ENCODE measurements at places on chromosomes 13 and 19.

GRCh38 chr13:104014803-104015645 is 948.8 kb upstream of the SLC10A2 start:
- no peak for DNase-seq

DNA sequence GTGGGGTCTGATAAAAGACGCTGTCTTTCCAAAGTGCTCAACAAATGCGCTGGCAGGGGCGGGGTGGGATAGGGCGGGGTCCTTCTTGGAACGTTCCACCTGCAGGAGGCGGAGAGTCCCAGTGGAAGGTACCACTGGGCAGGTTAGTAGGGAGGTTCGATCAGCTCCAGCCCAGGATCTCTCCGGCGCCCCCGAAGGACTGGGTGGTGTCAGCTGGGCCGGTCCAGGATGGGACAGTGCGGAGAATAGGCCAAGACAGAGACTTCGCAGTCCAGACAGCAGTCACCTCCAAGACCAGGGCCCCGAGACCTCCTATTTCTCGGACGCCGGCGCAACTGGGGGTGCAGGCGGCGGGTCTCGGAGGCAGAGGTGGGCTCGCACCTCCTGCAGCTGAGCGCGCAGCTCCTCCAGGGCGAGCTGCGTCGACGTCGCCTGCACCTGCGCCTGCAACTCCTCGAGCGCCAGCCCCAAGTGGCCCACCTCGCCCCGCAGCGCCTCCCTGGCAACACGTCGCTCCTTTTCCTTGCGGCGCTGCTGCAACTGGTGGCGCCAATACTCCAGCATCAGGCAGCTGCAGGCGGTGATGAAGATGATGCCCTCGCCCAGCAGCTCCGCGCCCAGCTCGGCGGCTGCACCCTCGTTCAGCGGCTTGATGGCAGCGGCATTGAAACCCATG is 21.6 kb downstream of the VASP start:
- DNase-seq: peak; percentile 82

- no peak for DNase-seq
Observed at GRCh38 chr13:97239943-97240787, 18.0 kb downstream of the MBNL2 start.

- no peak for DNase-seq
Observed at GRCh38 chr19:18503971-18504885, 17.6 kb downstream of the ELL start.

DNA sequence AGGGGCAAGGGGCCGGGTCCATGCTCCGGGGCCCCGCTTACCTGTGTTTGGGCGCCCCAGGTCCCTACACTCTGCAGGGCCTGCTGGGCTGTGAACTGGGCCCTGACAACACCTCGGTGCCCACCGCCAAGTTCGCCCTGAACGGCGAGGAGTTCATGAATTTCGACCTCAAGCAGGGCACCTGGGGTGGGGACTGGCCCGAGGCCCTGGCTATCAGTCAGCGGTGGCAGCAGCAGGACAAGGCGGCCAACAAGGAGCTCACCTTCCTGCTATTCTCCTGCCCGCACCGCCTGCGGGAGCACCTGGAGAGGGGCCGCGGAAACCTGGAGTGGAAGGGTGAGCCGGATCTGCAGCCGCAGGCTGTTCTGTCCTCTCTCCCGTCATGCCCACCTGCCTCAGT is 1.7 kb downstream of the FCGRT start:
- no peak for DNase-seq

DNA sequence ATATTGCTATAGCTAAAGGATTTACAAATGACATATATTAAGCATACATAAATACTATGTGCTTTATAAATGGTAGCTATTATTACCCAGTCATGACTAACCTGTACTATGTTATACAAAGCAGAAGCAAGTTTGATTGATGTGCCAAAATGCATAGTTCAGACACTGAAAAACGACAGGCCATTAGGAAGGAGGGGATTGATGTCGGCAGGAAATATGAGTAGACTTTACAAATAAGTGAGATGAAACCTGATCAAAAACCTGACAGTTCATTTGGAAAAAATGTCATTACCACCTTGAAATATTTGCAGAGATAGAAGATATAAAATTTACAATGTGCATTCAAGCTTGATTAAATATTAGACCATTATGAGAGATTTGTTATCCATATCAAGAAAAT is 38.8 kb upstream of the TPP2 start:
- peak; percentile 57 for DNase-seq

GRCh38 chr13:43830497-43830881 is 43.7 kb upstream of the ENOX1 start:
- DNase-seq: no peak

DNA sequence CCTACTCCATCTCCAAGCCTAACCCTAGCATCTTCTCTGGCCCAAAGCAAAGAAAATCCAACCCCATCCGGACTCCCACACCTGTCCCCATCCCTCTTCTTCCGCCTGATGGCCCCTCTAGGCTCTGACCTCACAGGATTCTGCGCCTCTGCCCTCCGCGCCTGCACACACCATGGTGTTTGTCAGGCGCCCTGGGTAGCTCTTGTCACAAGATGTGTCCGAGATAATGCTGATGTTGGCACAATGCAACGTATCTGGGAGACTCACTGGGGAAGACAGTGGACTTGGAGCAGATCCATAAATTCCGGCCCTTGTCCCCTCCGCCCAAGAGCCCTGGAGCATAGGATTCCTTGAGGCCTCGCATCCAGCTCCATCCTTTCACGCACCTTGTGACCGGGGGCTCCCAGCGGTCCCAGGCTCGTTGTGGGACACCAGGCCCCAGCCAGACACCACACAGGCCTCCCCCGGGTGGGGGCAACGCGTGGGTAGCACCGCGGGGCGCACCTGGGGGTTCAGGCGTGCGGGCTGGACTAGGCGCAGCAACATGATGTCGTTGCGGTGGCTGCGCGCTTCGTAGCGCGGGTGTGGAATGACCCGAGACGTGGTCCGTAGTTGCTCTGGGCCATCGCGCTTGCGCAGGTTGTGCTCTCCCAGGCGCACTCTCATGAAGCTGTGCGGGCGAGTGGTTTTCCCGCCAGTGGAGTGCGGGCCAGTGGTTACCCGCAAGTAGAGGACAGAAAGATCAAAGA is 3.1 kb upstream of the KLK1 start:
- DNase-seq: no peak

DNA sequence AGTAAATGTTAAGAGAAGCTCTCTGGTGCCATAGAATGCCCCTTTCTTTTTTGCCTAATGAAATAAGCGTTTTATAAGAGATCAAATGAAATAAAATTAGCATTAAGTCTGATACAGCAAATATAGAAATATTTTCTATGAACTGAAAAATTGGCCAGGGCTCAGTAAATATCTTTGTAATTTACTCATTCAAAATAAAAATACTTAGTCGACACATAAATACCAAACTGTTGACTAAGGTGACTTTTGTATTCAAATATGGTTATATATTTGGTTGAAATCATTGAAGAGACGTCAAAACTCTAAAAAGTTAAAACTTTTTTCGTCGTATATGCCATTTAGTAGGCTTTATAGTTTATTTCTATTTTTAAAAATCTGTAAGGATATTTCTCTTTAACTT is 25.6 kb downstream of the IPO5 start:
- no peak for DNase-seq

DNA sequence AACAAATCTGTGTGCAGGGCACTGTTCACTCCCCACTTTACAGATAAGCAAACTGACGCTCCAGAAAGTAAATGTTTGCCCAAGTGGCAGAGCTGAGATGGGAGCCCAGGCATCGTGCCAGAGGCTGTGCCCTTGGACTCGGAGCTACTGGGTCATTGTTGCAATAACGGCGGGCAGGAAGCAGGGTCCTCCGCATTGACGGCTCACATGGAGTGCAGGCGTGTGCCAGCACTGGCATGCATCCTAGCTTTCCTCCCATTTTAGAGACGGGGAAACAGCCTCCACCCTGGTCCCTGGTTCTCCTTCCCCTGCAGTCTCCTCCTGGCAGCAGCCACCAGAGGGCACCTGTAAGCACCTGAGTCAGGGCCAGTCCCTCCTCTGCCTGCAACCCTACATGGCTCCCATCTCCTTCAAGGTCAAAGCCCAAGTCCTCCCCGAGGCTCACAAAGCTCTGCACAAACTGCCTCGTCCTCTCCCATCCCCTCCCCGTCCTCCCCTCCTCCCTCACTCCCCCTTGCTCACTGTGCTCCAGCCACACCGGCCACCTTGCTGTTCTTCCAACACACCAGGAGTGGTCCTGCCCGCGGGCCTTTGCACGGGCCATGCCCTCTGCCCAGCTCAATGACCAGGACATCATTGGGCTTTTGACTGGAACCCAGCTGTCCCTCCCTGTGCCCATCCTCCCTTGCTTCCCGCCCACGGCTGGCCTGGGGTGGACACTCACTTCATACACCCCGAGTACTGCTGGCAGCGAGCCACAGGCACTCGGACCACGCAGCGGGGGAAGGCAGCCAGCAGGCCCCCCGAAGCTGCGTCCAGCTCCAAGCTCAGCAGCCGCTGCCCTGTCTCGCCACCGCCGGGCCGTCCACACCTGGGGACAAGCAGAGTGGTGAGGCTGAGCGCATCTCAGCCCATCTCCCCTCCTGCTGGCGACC is 7.7 kb upstream of the LRG1 start:
- DNase-seq: no peak

- peak; percentile 57 for DNase-seq
Observed at GRCh38 chr19:41376241-41376997, at the start of gene TMEM91. TMEM91 (plus strand) TSS chr19:41376533; CDS start chr19:41378310, 1,777 bp downstream.

GRCh38 chr13:32124743-32125142 is 93.2 kb downstream of the FRY start:
- DNase-seq: no peak

GRCh38 chr13:23081901-23082300 is 98.9 kb upstream of the SGCG start:
- no peak for DNase-seq

DNA sequence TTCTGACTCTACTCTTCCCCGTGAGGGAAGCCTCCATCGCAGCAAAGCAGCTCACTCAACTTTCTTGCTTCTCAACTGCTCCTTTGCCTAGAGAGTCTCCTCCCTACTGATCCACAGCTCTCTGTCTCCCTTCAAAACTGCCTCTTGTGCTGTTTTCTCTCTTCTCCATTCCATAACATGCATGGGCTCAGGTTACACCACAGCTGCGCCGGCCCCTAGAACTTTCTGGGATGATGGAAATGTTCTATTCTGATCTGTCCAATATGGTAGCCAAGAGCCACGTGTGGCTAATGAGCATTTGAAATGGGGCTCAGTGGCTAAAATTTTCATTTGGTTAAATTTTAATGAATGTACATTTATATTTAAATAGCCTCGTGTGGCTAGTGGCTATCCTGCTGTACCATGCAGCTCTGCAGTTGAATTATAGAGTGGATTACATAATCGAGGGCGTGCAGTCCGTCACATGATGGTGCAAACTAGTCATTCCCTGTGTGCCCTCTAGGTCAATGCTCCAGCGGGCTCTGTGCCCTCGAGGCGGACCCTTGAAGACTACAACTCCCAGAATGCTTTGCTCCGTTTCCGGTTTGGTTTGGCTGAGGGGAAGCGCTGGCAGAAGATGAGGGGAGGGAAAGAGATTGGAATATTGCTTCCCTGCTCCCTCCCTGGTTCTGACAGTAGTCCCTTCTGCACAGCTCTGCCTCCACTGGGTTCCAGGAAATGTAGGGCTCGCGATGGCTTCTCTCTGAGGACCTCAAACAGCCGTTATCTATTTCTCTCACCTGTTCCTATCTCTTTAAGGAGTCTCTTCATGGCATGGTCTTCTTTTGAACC is 109.8 kb downstream of the CACNA1A start:
- DNase-seq: peak; percentile 69

- no peak for DNase-seq
Observed at GRCh38 chr19:50024719-50025021, 502 bp downstream of the VRK3 start.

GRCh38 chr19:46202872-46203860 is 26.4 kb upstream of the IGFL1 start:
- no peak for DNase-seq
